ENCODE measurements at places on chromosomes 3 and 15.
A peak's percentile ranks its signal among the peaks of the same experiment; 100 is the strongest.

GRCh38 chr15:100341239-100341749, 481 bp downstream of the ADAMTS17 start:
- peak; percentile 33 for DNase-seq

GRCh38 chr15:57217778-57218598, 158.3 kb upstream of the CGNL1 start:
- DNase-seq, result no peak

DNA sequence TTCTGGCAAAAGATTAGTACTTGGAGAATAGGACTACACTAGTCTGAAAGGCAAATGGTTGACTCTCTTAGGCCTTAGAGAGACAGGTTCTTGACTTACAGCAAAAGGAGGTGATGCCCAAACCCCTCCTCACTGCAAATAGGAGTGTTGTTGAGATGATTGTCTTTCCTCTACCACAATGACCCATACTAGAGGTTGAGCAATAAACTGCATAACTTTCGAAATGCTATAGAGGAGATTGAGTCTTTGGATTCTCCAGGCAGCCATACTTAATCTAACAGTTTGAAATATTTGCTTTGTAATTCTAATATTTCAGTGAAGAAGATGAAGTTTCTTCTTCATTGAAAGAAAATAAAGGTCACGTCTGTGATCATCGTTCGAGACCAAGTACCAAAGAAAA, 498.5 kb upstream of the GBE1 start:
- no peak for DNase-seq

DNA sequence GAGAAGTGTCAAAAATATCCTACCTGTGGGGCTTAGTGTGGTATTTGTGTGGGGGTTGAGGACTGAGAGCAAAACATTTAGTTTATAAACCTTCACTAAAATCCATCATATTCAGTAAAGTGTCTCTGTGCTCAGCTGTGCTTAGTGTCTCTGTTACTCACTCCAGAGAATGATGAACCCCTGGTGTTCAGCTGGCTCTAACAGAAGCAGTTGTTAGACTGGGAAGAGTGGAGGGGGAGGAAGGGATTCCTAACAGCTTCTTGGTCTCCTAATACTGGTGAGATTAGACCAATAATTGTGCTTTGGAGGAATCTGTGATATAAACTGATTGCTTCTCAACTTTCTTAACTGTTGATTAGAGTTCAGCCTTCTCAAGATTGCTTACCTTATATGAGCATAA, 1123.5 kb downstream of the ROBO2 start:
- no peak for DNase-seq

DNA sequence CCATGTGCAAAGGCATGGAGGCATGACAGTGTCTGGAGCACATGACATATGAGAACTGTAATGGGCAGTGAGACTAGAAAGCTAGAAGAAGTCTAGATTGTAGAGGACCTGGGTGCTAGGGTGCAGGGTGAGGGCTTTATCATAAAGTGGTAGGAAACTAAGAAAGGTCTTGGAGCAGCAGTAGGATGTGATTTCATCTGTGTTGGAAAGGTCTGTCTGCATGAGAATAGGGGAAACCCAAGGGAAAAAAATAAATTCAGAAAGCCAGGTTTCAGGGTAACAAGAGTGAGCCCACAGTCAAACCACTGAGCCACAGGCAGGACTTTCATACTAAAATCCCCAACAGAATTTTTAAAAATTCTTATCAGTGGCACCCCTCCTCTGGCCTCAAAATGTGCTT, 54.5 kb downstream of the CCDC33 start:
- DNase-seq, result no peak

GRCh38 chr3:157467200-157467599, 30.6 kb downstream of the PTX3 start:
- no peak for DNase-seq

DNA sequence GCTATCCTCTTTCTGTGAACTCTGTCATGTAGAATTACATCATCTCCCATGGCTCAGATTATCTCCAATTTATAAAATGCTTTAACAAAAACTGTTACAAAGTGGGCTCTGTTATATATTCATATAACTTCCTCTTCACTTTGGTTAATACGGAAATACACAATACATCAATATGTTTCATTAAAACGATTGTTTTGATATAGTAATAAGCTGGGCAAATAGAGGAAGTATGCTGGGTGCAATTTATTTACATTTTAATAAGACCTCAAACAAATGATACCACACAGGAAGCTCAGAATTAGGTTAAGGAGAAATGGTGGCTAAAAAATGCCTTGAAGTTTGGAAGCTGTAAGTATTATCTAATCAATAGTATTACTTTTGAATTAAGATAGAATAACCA, 331.0 kb downstream of the ZBTB20 start:
- DNase-seq, result no peak
